ENCODE measurements at places on chromosomes 11 and 22. TPM values are rescaled to one million over a fixed set of nuclear protein-coding genes. Genes with fewer than 3 reads are reported as not detected.

SLC22A6 gene
- total RNA-seq = not detected

NF2 gene
- total RNA-seq = 38.5 TPM

AMOTL1 gene
- total RNA-seq = 61.1 TPM

SLC6A5 gene
- not detected for total RNA-seq

RBMXL2 gene
- not detected for total RNA-seq

LDHAL6A gene
- total RNA-seq = not detected

NCR3LG1 gene
- total RNA-seq = 0.80 TPM

C22orf31 gene
- total RNA-seq = 0.30 TPM

OR51B2 gene
- not detected for total RNA-seq

CBX6 gene
- 32.9 TPM for total RNA-seq

- H3K4me1 ChIP-seq = peaks cover 28% of the 10 kb centered on the region
- no peak overlapping the region for H3K27ac ChIP-seq
- H3K27me3 ChIP-seq = peaks cover 86% of the 10 kb centered on the region
- no peak for DNase-seq
These were observed 2.6 kb downstream of the KLHDC7B start for GRCh38 chr22:50548040-50548920.

DNA sequence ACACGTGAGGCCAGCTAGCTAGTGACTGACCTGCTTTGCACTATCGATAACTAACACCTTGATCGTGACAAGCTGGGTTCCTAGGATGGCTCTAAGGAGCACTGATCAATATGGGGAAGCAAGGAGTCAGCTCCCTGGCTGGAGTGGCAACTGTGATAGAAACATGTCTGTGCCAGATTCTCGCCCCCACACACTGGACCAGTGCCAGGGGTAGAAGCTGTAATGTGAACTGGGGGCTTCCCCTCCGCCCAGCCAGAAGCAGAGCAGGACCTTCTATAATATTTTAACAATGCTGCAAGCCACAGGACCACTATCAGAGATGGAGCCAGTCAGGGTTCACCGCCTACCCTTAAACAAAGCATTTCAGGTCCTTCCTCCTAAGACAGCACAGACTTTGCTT, 96.5 kb downstream of the DSCAML1 start:
- DNase-seq = no peak
- no peaks in the 10 kb centered on the region for H3K27me3 ChIP-seq
- peaks cover 11% of the 10 kb centered on the region for H3K4me1 ChIP-seq
- H3K36me3 ChIP-seq = no peaks in the 10 kb centered on the region
- no peak overlapping the region for H3K4me3 ChIP-seq

GRCh38 chr22:47943729-47944700, 1181.6 kb downstream of the TBC1D22A start:
- H3K27me3 ChIP-seq = peaks cover 51% of the 10 kb centered on the region
- DNase-seq = no peak
- no peak overlapping the region for H3K4me3 ChIP-seq
- no peak overlapping the region for H3K27ac ChIP-seq
- no peaks in the 10 kb centered on the region for H3K36me3 ChIP-seq

GRCh38 chr22:41447435-41448188, 1.0 kb upstream of the TOB2 start:
- H3K4me1 ChIP-seq = peaks cover 60% of the 10 kb centered on the region
- H3K27me3 ChIP-seq = no peaks in the 10 kb centered on the region
- H3K4me3 ChIP-seq = peak overlapping the region; percentile 100

GRCh38 chr22:44328762-44329161, 16.0 kb upstream of the SHISAL1 start:
- H3K36me3 ChIP-seq = no peaks in the 10 kb centered on the region
- no peak overlapping the region for H3K4me3 ChIP-seq
- peaks cover 29% of the 10 kb centered on the region for H3K4me1 ChIP-seq
- no peak overlapping the region for H3K27ac ChIP-seq
- DNase-seq = no peak

GRCh38 chr11:24312464-24313238, 184.2 kb upstream of the LUZP2 start:
- DNase-seq = no peak
- H3K27me3 ChIP-seq = no peaks in the 10 kb centered on the region
- no peaks in the 10 kb centered on the region for H3K4me1 ChIP-seq
- no peaks in the 10 kb centered on the region for H3K36me3 ChIP-seq
- H3K27ac ChIP-seq = no peak overlapping the region

DNA sequence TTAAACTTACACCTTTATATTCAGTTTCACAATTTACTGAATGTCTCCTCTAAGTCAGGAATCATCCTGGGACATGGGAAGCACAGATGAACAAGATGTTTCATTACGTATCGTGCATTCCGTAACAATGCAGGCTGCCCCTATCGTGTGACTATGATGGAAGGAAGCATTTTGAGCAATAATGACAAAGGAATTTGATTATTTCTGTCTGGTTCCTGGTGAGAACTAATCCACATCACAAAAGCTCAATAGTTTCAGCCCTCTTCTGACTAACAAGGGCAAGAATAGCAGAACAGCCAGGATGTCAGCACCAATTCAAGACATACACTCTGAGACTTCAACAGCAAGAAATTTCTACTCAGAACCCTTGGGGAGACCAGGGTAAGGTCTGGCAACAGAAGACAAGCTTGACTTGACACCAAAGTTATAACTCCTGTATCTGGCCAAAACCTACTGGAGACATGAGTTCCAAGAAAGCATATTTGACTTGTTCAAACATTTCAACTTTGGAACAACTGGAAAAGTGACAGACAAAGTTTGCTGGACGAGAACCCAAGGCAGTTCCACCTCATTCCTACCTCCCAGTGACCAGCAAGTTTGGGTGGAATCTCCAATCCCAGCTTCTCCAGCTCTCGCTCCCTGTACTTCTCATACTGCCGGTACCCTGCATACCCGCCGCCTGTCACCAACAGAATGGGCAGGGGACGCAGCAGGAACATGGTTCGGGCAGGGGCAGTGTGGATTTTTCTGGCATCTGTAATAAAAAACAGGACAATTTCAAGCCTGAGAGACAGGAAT, 14.3 kb downstream of the PISD start:
- H3K27ac ChIP-seq = no peak overlapping the region
- no peak overlapping the region for H3K4me3 ChIP-seq
- peaks cover 40% of the 10 kb centered on the region for H3K36me3 ChIP-seq
- H3K27me3 ChIP-seq = no peaks in the 10 kb centered on the region
- peaks cover 9% of the 10 kb centered on the region for H3K4me1 ChIP-seq

DNA sequence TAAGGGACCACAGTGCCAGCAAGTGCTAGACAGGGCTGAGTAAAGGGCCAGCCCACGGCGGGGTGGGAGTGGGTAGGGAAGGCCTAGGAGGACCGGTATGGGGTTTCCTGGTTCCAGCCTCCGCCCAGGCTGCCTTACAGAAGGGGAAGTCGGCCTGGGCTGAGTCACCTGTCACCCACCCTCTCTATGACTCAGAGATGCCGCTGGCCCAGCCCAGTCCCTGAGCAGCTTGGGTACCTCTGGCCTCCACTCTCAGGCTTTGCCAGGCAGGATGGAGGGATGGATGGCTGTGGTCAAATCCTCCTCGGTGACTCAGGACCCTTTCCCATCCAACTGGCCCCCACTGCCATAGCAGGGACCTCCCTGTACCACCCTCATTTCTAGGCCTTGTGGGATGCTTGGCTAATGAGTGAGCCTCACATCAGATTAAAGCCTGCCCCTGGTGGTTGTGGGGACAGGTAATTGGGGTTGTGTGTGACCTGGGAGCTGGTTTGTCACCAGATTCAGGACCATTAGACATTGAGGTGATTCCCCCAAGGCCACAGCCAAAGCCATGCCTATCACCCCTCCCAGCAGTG, 13.9 kb downstream of the SLC35E4 start:
- peaks cover 6% of the 10 kb centered on the region for H3K36me3 ChIP-seq
- no peak overlapping the region for H3K4me3 ChIP-seq
- no peaks in the 10 kb centered on the region for H3K27me3 ChIP-seq
- DNase-seq = peak; percentile 24
- no peak overlapping the region for H3K27ac ChIP-seq
- H3K4me1 ChIP-seq = peaks cover 4% of the 10 kb centered on the region

DNA sequence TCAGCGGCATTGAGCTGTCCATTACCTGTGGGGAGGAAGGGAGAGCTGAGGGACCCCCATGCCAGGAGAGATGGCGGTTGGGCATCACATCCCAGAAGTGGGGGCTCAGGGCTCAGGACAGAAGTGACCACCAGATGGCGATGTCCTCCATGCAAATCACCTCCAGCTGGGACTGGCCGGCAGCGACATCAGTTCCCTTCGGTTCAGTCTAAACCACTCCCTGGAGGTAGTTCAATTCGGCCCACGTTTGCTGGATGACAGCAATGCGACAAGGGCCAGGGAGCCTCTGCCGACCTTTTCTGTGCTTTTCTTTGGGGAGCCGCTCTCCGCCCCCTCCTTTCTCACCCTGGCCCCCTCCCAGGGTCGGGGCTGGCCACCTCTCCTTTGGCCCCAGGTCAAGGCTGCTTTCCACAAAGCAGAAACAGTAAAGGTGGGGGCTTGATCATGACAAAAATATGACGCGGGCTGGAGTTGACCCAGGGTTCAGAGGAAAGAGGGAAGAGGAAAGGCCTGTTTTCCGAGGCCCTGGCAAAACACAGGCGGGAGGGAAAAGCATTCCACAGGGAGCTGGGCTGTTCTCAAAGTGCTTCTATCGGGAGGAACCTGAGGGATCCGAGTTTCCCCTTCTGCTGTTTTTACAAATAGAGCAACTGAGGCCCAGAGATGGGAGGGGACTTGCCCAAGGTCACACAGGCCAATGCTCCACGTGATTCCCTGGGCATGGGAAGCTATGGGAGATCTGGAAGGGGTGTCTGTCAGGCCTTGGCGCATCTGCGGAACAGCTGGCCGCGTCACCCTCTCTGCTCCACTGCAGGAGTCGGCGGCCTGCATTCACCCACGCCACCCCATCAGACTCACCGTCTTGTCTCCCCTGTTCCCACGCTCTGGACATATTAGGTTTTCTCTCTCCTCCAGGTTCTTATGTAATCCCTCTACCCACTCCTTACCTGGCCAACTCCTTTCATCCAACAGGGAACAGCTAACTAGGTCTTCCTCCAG, 54.7 kb downstream of the FBXO7 start:
- no peaks in the 10 kb centered on the region for H3K27me3 ChIP-seq
- H3K4me3 ChIP-seq = peak overlapping the region; percentile 22
- H3K36me3 ChIP-seq = no peaks in the 10 kb centered on the region
- H3K4me1 ChIP-seq = peaks cover 57% of the 10 kb centered on the region
- peak overlapping the region; percentile 93 for H3K27ac ChIP-seq

DNA sequence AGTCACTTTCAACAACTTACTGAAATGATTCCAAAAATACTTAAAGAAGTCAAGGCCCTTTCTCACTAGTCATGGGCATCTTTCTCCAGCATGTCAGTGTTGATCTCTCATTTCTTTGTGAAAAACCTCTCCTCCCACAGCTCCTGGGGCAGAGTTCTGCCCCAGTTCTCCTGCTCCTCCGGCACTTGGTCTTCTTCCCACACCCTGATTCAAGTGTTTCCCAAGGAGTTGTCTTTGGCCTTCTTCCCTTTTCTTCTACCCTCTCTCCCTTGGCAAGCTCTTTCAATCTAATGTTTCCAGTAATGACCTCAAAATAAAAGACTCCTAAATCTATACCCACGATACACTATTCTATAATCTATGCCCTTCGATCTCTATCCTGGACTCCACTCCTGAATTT, 42.1 kb upstream of the CCDC34 start:
- no peak overlapping the region for H3K4me3 ChIP-seq
- no peak for DNase-seq
- H3K36me3 ChIP-seq = no peaks in the 10 kb centered on the region
- no peaks in the 10 kb centered on the region for H3K27me3 ChIP-seq
- H3K27ac ChIP-seq = peak overlapping the region; percentile 70

- H3K27ac ChIP-seq = peak overlapping the region; percentile 55
- no peak for DNase-seq
- H3K36me3 ChIP-seq = peaks cover 7% of the 10 kb centered on the region
These were observed 32.1 kb downstream of the KCNJ4 start for GRCh38 chr22:38422611-38423511.

- no peak overlapping the region for H3K27ac ChIP-seq
- H3K36me3 ChIP-seq = peaks cover 16% of the 10 kb centered on the region
- H3K4me3 ChIP-seq = no peak overlapping the region
- H3K27me3 ChIP-seq = no peaks in the 10 kb centered on the region
- no peak for DNase-seq
- H3K4me1 ChIP-seq = no peaks in the 10 kb centered on the region
These were observed 26.8 kb downstream of the PGM2L1 start for GRCh38 chr11:74371269-74372052.

- peaks cover 6% of the 10 kb centered on the region for H3K4me1 ChIP-seq
- no peak overlapping the region for H3K4me3 ChIP-seq
- no peak overlapping the region for H3K27ac ChIP-seq
- no peak for DNase-seq
These were observed 212.4 kb upstream of the SESN3 start for GRCh38 chr11:95443386-95443785.

GRCh38 chr11:2662024-2662312, 37.8 kb downstream of the KCNQ1OT1 start:
- H3K36me3 ChIP-seq = peaks cover 26% of the 10 kb centered on the region
- H3K4me3 ChIP-seq = no peak overlapping the region
- peaks cover 15% of the 10 kb centered on the region for H3K4me1 ChIP-seq
- no peaks in the 10 kb centered on the region for H3K27me3 ChIP-seq

DNA sequence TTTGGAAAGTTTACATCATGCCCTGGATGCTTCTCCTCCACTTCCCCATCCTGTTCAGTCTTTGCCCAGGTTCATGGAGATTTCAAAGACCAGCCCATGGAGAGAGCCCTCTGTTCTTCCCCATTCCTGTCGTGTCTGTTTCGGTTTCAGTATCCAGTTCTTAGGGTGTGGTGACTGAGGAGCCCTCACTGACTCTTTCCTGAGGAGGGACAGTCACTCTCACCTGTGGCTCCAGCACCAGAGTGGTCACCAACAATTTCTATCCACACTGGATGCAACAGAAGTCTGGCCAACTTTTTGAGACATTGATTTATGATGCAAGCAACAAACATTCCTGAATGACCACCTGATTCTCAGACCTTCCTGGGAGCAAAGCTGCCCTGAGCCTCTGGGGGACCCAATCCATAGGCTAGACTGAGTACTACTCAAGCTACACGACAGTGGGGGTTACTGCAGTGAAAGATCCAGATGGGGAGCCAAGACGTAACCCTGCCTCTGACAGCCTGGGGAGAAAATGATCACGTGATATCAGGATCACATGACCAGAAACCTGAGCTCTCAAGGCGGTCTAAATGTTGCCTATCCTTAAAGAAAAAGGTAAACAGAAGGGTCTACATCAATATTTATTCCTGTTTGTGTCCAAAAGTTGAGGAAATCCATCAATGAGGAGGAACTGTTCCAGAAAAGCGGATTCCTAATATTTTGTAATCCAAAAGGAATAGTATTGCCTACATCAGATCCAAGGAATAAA, 76.2 kb upstream of the VPREB1 start:
- H3K27me3 ChIP-seq = peaks cover 84% of the 10 kb centered on the region
- H3K4me3 ChIP-seq = no peak overlapping the region
- no peaks in the 10 kb centered on the region for H3K36me3 ChIP-seq

DNA sequence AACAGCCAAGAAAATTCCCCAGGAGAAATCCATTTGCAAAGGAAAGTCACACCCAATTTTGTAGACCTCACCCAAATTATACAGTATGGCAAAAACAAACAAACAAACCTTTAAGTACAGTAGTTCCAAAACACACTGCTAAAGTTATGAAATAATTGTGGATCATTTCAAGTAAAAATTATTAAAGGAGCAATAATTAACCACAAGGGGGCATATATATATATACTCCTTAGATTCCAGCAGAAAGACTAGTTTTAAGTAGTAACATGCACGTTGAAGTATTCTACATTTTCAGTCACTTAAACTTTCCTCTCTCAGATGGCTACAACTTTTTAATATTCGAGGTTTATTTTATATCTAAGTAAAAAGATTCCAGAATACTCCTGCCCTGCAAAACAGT, 26.8 kb downstream of the RNF141 start:
- H3K27ac ChIP-seq = no peak overlapping the region
- H3K4me1 ChIP-seq = peaks cover 8% of the 10 kb centered on the region
- peaks cover 19% of the 10 kb centered on the region for H3K36me3 ChIP-seq
- H3K4me3 ChIP-seq = no peak overlapping the region
- no peaks in the 10 kb centered on the region for H3K27me3 ChIP-seq

All from left ventricle myocardium inferior (tissue), 1 donor.